ENCODE measurements at places on chromosomes 7 and 10.

- DNase-seq: no peak
These were observed 63.6 kb upstream of the TRIM24 start for GRCh38 chr7:138396251-138397070.

DNA sequence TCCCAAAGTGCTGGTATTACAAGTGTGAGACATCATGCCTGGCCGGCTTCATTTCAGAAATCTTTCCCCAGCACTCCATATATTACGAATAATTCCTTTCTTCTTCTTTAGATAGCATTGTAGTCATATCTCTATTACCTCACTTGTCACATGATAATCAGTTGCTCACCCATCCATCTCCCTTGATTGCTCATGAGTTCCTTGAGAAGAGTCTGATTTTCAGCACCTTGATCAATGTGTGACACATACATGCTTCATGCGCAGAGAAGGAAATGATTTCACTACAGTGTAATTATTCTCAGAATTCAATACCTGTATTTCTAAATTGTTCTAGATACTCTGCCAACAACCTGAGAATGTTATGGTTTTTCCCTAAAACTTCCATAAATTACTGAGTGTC is 26.7 kb upstream of the GGCT start:
- no peak for DNase-seq

- no peak for DNase-seq
These were observed 219.5 kb downstream of the POLR1F start for GRCh38 chr7:19489162-19489820.

- DNase-seq: no peak
These were observed 81.7 kb upstream of the NFE2L3 start for GRCh38 chr7:26070290-26070689.
